ENCODE measurements at places on chromosomes 13 and 19. TPM values are rescaled to one million over a fixed set of nuclear protein-coding genes. Genes with fewer than 3 reads are reported as not detected.

Gene CTU1
- total RNA-seq: 6.6 TPM

Gene KLF5
- 1.3 TPM for total RNA-seq

Gene F2RL3
- total RNA-seq: not detected

Gene SWSAP1
- total RNA-seq: 0.94 TPM

Gene CGB1
- not detected for total RNA-seq
